Activated CD8-positive, alpha-beta memory T cell treated with anti-CD3 and anti-CD28 coated beads for 24 hours (primary cell): ENCODE measurements at places on chromosomes 3 and 15.

GRCh38 chr15:85607842-85608241 lies 186.9 kb downstream of the KLHL25 start:
- no peak for DNase-seq

- DNase-seq, result no peak
Measured at GRCh38 chr3:1883534-1883933, 215.1 kb upstream of the CNTN4 start.

GRCh38 chr3:149003653-149004305 lies 12.4 kb downstream of the GYG1 start:
- no peak for DNase-seq

DNA sequence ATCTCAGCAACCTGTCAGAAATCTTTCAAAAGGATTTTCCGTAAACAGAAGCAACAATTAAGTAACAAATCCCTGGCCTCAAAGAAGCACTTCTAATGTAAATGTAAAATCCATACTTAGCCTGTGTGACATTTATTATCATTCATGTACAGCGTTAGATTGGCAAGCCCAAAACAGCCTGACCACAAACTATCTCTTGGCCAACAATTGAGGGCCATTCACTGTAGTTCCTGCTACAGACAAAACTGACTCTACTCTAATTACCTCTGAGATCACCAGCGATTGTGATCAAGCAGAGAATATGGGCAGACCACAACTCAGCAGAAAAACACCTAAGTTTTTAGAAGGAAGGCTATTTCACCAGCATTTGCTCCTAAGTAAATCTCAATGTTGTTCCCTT lies 9.2 kb downstream of the SHQ1 start:
- DNase-seq, result no peak

DNA sequence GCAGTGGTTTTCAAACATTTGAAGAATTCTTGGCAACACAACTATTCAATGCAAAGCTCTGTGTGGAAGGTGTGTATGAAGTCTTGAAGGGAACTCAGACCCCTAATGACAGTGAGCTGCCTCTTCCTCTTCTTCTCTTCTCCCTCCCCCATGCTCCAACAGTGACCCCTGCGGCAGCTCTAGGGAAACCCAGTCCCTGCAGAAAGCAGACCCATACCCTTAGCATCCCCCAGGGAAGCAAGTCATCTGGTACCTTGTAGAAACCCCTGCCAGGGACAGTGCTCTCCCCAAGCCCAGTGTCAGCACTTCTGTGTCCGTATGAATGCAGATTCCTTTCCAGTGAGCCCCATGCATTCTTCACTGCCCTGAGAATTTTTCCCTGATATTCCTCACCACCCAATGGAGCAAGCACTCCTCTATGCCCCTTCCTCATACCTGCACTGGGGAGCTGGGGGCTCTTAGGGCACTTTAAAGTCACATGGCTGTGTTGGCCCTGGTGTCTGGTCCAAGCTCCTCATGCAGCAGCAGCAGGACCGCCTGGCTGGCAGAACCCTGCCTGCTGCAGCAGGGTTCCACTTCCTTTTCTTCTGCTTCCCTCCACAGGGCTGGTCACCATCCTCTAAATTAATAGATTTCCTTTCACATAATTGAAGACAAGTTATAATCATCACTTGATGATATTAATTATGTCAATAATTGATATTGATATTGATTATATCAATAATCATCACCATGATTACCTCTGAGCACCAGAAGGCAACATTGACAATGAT lies 442.5 kb downstream of the EPHB1 start:
- no peak for DNase-seq
